ENCODE measurements at places on chromosomes 12 and 14.

- DNase-seq: no peak
These were observed 122.7 kb downstream of the DIP2B start for GRCh38 chr12:50627491-50627890.

DNA sequence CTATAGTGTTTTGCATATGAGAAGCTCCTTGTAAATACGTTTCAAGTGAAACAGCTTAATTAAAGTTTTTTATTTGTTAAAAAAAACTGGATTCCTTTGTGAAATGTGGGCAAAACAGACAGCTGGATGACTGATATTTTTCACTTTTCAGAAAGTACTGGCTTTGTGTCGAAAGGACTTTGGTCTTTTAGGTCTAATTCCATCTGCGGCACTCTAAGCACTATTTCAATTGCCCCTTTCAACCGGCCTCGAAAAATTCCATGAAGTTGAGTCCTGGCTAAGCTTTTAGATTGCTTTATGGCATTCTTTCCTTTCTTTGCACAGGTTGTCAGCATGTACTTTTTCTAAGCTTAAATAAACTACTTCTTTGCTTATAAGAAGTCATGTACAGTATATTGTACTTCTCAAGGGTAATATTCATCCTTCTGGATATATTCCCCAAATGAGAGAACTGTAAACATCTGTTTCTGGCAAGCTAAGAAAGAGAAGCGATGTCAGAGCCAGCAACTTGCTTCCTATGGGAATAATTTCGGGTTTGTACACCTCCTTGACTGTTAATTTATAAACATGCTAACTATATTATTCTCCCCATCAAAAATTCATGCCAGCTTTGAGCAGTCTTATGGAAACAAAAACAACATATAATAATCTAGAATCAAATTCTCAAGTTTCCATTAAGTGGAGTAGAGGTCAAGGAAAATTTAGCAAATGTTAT is 611.3 kb downstream of the ETNK1 start:
- DNase-seq: no peak

DNA sequence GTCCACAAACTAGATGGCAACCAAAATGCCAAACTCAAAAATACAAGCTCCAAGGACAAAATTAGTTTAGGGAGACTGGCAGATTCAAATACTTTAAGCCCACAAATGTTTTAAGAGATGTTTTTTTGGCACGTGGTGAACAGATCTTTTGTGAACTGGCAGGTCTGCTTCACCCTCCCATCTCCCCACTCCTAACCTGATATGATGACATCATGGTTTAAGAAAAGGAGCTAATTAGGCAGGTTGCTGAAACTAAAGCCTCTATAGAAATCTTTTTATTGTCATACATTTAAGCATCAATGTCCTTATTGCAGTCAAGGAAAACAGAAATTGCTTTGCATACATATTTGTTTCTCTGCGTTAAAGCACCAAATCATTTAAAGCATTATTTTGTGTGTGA is 5.8 kb downstream of the LRIG3 start:
- DNase-seq: no peak

DNA sequence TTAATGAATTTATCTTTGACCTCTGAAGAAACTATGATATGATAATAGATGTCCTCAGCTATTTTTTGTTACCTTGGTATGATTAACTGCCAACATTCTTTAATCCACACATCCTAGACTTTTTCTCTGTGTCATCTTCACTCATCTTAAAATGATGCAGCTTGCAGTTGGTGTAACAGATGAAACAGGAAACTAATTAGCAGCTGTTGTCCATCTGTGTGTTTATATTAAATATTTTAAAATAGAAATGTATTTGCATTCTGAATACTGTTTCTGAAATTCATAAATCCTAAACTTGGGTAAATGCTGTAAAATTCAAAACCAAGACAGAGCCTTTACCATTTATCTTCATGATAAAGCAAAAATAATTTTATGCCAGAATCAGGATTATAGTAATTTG is 56.1 kb upstream of the GARIN2 start:
- no peak for DNase-seq

GRCh38 chr12:9700606-9700956 is 31.1 kb downstream of the CLEC2D start:
- no peak for DNase-seq

DNA sequence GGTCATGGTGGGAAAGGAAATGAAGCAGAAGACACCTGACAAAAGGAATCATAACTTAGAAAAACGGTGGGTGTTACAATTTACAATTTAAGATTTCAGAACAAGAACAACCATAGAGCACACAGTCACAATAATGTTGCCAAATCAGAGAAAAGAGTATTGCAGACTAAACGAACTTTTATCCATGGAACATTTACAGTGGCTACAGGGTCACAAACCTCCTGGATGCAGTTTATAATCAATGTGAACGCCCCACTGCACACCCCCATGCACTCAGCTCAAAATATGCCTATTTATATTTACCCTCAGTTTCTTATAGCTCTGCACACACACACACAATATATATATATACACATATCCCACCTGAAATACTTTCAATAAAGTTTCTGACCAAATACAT is 8.0 kb downstream of the KRR1 start:
- DNase-seq: no peak

- DNase-seq: no peak
These were observed 253.3 kb downstream of the SLC15A4 start for GRCh38 chr12:128570191-128571065.

GRCh38 chr12:116266168-116266601 is 11.3 kb downstream of the MED13L start:
- DNase-seq: no peak

- DNase-seq: peak; percentile 32
These were observed 768 bp downstream of the CEP170B start for GRCh38 chr14:104865631-104866441.

GRCh38 chr14:65223636-65224035 is 121.3 kb upstream of the MAX start:
- DNase-seq: no peak

GRCh38 chr14:63203618-63204406 is 431 bp upstream of the RHOJ start:
- DNase-seq: no peak
